Aorta (tissue), 5 donors: ENCODE measurements at places on chromosomes 6 and 20.

- H3K36me3 ChIP-seq: no peaks in the 10 kb centered on the region
- H3K27ac ChIP-seq: no peak overlapping the region
- no peaks in the 10 kb centered on the region for H3K27me3 ChIP-seq
- no peak overlapping the region for H3K4me3 ChIP-seq
These were observed 1024.3 kb upstream of the EPHA7 start for GRCh38 chr6:94443701-94444100.

- H3K4me1 ChIP-seq: peaks cover 4% of the 10 kb centered on the region
- no peaks in the 10 kb centered on the region for H3K27me3 ChIP-seq
- H3K36me3 ChIP-seq: no peaks in the 10 kb centered on the region
- DNase-seq: no peak
These were observed 12.0 kb downstream of the XRN2 start for GRCh38 chr20:21315138-21315537.

GRCh38 chr20:1779567-1779966, 115.6 kb upstream of the SIRPA start:
- H3K4me3 ChIP-seq: no peak overlapping the region
- H3K36me3 ChIP-seq: no peaks in the 10 kb centered on the region
- H3K27ac ChIP-seq: no peak overlapping the region
- H3K27me3 ChIP-seq: no peaks in the 10 kb centered on the region
- no peak for DNase-seq

- DNase-seq: peak; percentile 69
- no peak within 1 kb of the TSS for H3K27ac ChIP-seq
- no peak within 1 kb of the TSS for H3K4me3 ChIP-seq
- H3K27me3 ChIP-seq: no peaks in the 10 kb centered on the region
These were observed at the start of gene HDGFL1 for GRCh38 chr6:22569281-22570184. TSS of gene HDGFL1 (plus strand) at chr6:22569566. CDS start at chr6:22569576, 10 bp downstream.

- DNase-seq: no peak
- no peaks in the 10 kb centered on the region for H3K36me3 ChIP-seq
- no peak overlapping the region for H3K4me3 ChIP-seq
- no peaks in the 10 kb centered on the region for H3K27me3 ChIP-seq
- no peaks in the 10 kb centered on the region for H3K4me1 ChIP-seq
These were observed 127.9 kb downstream of the PXDC1 start for GRCh38 chr6:3623451-3624249.
